ENCODE measurements at places on chromosomes 2 and 18.

DNA sequence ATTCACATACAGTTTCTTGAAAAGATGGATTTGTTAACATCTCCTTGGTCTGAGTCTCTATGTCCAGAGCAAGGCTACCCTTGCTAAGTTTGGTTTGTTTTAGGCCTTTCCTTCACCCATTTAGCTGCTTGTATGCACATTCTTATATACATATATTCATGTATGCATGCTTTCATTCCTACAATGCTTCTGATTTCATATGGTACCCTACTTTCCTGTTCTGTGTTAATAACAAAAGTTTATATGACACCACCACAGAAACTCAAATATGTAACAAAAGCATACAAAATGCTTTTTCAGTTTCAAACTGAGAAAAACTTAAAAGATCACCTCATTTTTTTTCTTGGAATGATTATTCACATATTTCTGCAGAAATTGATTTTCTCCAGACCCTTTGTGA is 39.4 kb downstream of the OSGEPL1 start:
- H3K27ac ChIP-seq = no peak overlapping the region
- H3K4me3 ChIP-seq = no peak overlapping the region
- no peak for DNase-seq
- H3K4me1 ChIP-seq = no peaks in the 10 kb centered on the region

DNA sequence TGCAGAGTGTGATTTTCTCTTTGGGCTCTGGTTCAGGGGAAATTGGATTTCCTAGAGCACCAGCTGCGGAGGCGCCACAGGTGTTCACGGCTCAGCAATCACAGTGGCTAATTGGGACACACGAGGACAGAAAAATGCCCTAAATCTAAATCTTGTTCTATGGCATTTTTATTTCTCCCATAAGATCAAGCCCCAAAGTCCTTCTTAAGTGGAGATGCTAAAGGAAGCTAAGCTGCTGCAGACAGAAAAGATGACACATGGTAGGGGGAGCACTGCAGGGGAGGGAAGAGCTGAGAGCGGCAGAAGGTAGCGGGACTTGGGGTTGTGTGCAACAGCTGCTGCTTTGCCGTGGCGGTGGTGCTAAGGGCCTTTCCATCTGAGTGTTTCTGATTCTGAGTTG is 280.6 kb downstream of the MYT1L start:
- no peak overlapping the region for H3K4me3 ChIP-seq
- H3K4me1 ChIP-seq = no peaks in the 10 kb centered on the region
- no peaks in the 10 kb centered on the region for H3K27me3 ChIP-seq
- H3K36me3 ChIP-seq = no peaks in the 10 kb centered on the region
- H3K27ac ChIP-seq = no peak overlapping the region

GRCh38 chr2:172196768-172197431 is 94.2 kb upstream of the DLX2 start:
- H3K27me3 ChIP-seq = no peaks in the 10 kb centered on the region
- no peaks in the 10 kb centered on the region for H3K36me3 ChIP-seq
- no peaks in the 10 kb centered on the region for H3K4me1 ChIP-seq

GRCh38 chr2:101408925-101409324 is 21.6 kb upstream of the CREG2 start:
- no peak overlapping the region for H3K4me3 ChIP-seq
- H3K36me3 ChIP-seq = no peaks in the 10 kb centered on the region
- no peak for DNase-seq
- H3K27ac ChIP-seq = no peak overlapping the region

Measured in endodermal cell (in vitro differentiated cells).